ENCODE measurements at places on chromosomes 7 and 10.

DNA sequence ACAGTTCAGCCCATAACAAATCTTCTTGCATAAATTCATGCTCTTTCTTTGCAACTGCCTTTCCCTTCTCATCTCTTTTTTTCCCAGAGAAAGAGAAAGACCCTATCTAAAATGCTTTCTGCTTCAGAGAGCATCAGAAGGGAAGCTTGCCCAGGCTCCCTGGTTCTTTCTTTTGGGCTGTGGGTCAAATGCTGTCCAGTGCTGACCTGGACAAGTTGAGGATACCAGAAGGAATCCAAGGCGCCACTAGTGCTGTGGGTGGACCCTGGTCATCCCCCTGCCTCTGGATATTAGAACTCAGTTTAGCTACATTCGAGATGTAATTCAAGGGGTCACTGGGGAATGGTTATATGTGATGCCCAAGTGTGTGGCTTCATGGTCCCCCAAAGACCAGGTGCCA lies 411.6 kb downstream of the RPS24 start:
- DNase-seq = no peak

- peak; percentile 78 for DNase-seq
These were observed at the start of gene PBLD for GRCh38 chr10:68332259-68333057. Gene PBLD (minus strand): TSS chr10:68332928. CDS start chr10:68306844, 26,084 bp downstream.

GRCh38 chr10:19629567-19629966 lies 186.7 kb upstream of the PLXDC2 start:
- DNase-seq = no peak

DNA sequence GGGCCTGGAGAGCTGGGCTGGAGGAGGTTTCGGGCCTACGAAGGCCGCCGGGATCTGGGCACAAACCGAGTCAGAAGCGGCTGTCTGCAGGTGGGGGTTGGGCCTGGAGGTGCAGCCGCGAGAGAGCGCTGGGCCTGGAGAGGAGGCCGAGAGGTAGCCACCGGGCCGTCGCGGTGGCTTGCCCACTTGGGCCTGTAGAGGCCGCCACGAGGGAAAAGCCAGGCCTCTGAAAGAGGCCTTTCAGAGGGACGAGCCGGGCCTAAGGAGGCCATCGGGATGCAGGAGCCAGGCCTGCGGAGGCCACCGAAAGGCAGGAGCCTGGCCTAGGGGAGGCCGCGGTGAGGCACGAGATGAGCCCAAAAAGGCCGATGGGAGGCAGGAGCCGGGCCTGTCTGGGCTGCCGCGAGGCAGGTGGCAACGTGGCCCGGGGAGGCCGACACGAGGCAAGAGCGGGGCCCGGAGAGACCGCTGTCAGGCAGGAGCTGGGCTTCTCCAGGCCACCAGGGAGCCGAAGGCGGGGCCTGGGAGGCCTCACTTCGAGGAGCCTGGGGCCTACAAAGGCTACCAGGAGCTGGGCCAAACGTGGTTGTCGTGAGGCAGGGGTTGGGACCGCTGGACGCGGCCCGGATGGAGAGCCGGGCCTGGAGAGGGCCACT lies 25.6 kb downstream of the MDH2 start:
- DNase-seq = no peak

DNA sequence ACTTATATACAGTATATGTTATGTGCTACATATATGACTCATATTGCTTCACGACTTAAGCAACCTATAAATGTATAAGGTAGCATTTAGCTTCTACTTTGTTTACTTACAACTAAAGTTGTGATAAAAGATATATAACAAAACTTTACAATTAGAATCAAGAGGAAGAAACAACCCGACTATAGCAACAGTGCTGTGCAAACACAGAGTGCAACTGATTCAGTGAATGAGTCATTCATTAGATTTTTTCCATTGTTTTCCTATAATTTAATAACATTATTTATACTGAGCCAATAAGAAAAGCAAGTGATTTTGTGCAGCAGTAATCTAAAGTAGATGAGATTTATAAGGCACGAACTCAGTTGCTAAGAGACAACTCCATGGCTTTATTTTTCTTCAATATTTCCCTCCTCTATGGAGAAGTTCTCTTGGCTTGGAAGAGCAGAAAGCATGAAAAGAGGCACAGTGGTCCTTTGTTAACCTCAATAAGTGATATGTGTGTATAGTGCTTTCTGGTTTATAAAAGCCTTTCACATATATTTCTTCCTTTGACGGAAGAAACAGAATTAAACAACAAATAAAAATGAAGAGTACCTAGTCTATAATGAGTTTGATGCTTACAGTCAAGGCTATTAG lies 19.8 kb downstream of the CEP41 start:
- no peak for DNase-seq

DNA sequence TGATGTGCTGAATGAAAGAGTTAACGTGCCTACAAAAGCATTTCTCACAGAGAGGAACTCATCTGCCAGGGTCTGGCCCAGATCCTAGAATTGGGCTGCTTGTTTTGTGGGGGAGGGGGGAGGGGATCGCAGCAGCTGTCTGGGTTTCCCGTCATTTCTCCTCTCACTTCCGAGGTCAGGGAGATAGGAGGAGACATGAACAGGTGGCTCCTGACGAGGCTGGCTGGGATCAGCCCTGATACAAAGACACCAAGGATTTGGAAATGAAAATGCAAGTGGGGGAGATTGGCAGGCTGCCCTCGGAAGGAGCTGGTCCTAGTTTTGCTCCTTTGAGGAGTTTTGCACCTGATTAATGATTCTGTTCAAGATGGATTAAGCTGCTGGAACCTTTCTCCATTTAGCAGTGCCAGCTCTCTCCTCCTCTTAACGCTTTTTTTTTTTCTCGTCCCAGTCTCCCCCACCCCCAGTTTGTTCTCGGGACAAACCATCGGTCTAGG lies 86.8 kb upstream of the KMT2C start:
- no peak for DNase-seq

- no peak for DNase-seq
These were observed 58.5 kb downstream of the RASGEF1A start for GRCh38 chr10:43208147-43209073.

- no peak for DNase-seq
These were observed 58.9 kb downstream of the FAM53B start for GRCh38 chr10:124685261-124685660.

GRCh38 chr10:130301021-130301892 lies 165.1 kb downstream of the GLRX3 start:
- DNase-seq = peak; percentile 81

GRCh38 chr7:64613653-64614052 lies 50.8 kb upstream of the ZNF680 start:
- DNase-seq = no peak

DNA sequence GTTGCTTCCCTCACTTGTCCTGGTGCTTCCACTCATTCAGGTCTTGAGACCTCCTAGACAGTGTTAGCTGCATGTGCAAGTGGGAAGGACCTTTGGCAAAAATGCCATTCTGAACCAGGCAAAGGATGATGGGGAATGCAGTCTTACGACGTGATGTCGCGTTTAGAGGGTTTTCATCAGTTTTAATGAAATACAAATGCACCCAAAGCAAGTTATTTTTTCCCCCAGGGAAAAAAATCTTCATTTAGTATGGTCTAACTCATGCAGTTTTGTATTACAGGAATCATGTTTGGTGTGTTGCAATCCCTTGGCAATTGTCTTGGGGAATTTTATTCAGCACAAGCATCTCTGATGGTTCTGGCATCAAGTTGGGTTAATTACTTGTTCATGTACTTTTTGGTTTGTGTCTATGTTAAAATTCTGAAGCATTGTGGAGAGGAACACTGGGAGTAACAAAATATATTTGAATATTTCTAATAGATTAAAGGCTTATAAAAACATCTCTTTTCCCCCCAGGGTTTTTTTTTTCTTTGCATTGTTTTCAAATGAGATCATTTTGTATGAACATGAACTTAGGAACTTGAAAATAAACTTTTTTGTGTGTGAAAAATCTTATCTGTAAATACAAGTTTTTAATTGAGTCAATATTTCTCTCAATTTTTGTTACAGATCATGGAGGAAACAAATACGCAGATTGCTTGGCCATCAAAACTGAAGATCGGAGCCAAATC lies 188.9 kb downstream of the BICC1 start:
- DNase-seq = peak; percentile 14

DNA sequence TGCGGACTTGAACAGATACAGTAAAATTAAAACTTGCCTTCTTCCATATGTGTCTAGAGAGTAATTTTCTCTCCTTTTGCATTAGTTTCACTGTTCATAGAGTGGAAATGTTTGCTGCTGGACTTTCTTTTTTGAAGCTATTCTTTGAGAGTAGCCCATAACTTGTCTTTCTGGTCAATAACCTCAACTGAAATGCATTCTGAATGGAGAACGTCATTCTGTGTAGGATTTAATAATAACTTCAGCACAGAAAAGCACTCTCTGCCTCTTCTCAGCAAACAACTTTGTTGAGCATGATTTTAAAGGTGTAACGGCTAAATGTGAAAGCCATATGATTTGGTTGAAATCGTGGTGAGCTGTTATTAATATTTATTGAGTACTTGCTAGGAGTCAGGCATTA lies 111.8 kb downstream of the CUX1 start:
- no peak for DNase-seq

- no peak for DNase-seq
These were observed 45.2 kb downstream of the FGFBP3 start for GRCh38 chr10:91864099-91864498.

GRCh38 chr7:27224983-27225934 lies 17.3 kb upstream of the EVX1 start:
- no peak for DNase-seq

- DNase-seq = peak; percentile 34
These were observed 45.6 kb upstream of the SCIN start for GRCh38 chr7:12524794-12525386.

DNA sequence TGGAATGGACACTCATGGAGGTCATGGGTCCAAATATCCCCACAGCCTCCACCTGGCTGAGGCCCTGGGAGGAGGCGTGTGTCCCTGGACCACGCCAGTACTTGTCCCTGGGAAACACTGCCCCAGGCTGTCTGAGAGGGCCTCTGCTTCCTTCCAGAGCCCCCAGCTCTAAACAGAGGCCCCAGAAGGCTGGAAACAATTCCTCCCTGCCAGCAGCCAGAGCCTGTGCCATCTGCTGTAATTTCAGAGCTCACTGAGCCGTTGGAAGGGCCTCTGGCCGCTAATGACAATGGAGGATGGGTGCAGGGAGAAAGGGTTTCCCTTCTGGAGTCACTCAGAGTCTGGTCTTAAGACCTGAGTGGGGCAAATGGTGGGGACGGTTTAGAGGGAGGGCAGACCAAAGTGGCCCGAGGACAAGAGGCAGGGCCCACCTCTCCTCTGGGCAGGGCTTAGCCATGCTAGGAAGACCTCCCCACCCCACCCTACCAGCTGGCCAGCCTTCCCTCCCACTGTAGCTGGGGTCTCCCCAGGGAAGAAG lies 7.1 kb downstream of the CHAT start:
- DNase-seq = no peak

DNA sequence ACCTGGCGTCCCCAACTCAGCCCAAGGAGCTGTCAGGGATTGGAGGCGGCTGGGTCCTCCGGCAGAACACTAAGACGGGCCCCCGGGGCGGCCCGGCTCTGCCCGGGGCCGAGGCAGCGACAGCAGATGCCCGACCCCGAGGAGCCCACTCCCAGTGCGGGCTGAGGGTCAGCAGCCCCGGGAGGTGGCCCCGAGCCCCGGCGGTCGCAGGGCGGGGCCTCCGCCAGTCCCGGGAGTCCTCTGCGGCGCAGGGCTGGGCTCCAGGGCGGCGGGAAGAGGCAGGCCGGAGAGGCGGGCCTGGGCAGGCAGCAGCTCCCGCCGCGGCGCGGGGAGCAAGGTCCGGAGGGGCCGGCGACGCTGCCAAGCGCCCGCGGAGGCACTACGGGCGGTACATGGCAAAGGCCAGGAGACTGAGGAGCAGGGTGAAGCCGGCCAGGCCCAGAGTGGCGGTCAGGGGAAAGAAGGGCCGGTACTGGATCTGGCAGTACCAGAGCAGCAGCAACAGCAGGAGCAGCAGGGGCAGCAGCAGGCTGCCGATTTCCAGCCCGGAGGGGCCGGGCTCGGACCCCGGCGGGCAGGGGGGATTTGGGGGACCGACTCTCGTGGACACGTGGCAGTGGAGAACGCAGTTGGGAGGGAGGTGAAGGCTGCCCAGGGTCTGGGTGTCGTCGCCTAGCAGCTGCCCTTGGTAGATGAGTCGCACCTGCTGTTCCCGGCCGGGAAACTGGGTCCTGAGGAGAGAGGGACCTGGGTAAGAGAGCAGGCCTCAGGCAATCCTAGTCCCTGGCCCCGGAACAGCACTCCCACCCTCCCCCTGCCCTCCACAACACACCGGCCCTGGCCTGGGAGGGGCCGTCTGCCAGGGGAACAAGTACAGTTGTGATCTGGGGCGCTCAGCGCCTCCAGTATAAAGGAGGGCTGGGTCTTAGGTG lies 827 bp upstream of the FASTK start:
- DNase-seq = peak; percentile 67

GRCh38 chr10:6766131-6766801 lies 186.2 kb upstream of the PRKCQ start:
- DNase-seq = no peak

DNA sequence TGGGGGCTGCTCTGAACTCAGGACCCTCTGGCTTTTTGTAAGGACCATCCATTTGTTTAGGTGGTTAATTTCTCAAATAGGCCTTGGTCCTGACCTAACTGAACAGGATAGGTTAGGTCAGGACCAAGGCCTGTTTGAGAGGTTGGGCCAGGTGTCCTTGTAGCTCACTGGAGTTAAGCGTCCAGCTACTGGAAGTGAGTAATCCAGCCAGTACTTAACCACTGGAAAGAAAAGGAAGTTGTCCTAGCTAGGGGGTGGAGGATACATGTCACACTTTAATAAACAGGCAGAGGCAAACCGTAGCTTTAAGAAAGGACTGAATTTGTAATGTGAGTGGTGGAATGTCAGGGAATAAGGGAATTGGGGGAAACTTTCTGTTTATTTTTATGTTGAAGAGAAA lies 96.0 kb downstream of the GPR85 start:
- peak; percentile 43 for DNase-seq

- DNase-seq = peak; percentile 30
These were observed 147.6 kb downstream of the GPR85 start for GRCh38 chr7:112938863-112939573.

DNA sequence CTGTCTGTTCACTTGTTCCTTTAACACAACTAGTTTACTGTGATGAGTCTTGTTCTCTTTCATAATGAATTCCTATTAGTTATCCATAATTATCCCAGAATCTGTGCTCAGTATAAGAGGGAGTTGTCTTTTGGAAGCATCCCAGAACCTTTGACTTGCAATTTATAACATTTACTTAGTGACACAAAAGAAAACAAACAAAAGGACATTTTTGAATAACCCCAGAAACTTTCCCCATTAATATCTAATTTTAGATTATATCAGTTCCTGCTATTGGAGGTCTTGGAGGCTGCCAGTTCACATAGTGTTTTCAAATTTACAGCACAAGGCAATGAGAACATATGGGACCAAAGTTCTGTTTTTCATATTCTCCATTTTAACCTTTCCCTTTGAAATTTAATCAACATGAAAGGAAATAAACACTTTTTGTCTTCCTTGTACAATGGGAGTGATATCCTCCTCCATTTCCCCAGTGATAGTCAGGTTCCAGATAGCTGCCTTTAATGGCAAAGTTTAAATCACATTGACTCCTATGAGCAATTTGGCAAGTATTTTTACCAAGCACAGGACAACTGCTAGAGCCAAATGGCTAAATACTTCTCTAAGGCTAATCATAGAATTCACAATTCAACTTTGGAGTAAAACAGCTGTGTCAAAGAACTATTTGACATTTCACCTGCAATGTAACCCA lies 37.1 kb upstream of the GNAT3 start:
- DNase-seq = no peak
